AG04449 (cell line): ENCODE measurements at places on chromosomes 1 and 21.

- DNase-seq, result no peak
Observed at GRCh38 chr1:175537571-175537970, 205.8 kb downstream of the TNR start.

GRCh38 chr1:68497358-68497698 is 446 bp upstream of the DEPDC1 start:
- no peak for DNase-seq

DNA sequence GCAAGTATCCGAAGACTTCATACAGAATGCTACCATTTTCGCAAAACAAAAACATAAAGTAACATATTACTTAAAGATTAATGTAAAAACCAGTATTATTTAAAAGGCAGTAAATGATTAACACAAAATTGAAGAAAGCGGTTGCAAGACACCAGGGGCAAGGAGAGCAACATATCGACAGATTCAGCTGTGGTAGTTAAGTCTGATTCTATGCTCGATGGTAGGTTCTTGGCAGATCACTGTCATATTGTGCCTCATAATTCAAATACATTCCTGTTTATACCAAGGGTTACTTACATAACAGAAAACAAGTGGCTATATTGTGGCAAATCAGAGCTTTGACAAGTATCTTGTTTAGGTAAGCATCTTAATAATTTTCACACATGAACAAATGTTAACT is 37.7 kb downstream of the NRIP1 start:
- DNase-seq, result no peak

DNA sequence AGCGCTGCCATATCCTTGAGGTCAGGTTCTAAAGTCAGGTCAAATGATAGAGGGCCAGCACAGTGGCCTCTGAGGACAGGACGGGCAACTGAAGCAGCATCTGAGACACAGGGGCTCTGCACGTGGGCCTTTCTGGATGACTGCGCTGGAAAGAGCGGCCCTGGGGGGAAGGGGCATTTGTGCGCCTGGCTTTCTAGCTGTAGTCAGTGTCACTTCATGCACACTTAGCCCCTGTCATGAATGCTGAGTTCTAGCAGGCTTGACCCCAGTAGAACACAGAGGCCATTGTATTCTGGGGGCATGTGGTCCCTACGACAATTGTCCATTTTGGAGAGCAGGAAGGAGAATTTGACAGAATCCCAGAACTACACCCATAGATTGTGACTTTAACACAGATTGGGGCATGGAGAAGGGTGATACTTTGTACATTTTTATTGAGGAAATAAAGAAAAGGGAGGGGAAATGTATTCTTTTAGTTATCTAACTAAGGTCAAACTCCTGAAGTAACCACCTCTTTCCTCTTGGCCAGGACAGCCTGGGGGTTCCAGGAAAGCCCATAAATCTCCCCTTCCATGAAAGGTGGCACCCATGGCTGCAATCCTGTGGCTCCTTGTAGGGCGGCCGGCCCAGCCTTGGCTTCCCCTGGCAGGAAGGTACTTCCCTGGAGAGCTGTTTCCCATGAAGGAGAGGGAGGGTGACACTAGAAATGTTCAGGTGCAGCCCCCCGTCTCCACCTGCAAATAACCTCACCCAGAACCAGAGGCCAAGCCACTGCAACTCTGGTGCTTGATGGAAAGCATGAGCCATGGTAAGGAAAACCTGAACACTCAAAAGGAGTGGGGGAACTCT is 34.4 kb downstream of the NTPCR start:
- DNase-seq, result no peak

DNA sequence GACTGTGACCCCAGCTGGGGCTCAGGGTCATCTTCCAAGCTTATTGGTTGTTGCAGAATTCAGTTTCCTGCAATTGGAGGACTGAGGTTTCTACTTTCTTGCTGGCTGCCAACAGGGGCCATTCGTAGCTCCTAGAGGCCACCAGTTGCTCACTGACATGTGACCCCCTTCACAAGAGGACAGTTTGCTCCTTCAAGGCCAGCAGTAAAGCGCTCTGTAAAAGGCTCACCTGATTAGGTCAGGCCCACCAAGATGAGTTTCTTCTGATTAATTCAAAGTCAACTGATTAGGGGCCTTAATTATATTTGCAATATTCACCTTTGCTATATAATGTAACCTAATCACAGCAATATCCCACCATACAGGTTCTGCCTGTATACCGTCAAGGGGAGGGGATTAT is 68.9 kb downstream of the SLC9A1 start:
- DNase-seq, result no peak

DNA sequence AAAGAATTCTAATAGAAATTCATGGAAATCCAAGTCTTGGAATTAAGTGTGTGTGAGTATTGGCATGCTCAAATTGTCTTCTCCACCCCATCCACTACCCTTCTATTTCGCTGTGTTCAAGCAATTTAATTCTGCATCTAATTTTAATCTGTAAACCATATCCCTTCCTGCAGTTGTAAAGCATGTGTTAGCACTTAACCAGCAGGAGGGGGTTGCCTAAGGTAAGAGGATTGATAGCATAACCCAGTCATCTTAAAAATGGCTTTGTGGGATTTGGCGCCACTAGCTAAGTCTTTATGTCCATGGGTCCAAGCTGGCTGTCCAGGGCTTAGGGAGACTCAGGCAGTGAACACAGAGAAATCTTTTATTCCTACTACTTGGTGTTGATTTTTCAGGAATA is 210.3 kb downstream of the PTPRC start:
- DNase-seq, result no peak

GRCh38 chr1:116164150-116164549 is 53.0 kb downstream of the MAB21L3 start:
- DNase-seq, result no peak

DNA sequence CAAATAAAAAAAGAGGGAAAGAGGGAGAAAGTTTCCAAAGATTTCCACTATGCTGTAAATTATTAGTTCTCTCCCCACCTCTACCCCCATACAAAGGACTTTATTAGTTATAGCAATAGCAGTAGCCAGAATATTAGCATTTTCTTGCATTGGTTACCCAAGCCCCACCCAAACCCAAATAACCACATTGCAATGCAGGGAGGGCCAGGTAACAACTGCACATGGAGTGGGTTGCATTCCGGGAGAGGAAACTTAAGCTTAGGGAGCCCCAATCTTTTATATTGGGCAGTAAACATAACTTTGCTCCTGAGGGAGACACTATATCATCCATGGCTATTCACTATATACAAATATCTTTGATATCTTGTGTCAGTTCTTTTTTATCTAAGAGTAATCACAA is 6.0 kb downstream of the ADIPOR1 start:
- DNase-seq, result no peak

DNA sequence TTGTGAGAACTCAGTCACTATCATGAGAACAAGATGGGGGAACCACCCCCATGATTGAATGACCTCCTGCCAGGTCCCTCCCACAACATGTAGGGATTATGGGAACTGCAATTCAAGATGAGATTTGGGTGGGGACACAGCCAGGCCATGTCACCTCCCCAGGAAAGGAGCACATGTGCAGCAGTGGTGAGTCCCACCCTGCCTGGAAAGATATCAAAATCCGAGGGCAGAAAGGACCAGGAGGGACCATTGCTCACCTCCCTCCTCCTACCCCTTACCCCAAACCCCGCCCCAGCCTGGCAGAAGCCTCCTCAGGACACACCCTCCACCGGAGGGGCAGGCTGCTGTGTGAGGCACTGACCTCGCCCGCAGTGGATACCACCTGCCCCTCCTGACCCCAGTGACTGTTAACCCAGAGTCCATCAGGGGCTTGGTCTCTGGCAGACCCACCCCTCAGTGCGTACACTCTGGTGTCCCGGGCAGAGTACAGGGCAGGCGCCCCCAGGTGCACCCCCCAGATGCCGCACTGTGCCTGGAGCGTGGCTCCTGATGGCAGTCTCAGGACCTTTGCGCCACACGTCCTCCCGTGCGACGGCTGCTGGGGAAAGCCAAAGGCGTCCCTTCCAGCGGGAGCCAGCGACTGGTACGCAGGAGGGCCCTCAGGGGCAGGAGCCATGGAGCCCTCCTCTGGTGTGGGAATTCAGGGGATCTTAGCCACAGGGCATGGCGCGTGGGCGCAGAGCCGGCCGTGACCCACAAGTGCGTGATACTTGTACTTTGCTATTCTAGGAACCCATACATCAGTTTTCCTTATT is 20.9 kb downstream of the PDXK start:
- DNase-seq, result no peak

GRCh38 chr1:9058465-9058864 is 11.0 kb downstream of the SLC2A5 start:
- DNase-seq, result no peak

DNA sequence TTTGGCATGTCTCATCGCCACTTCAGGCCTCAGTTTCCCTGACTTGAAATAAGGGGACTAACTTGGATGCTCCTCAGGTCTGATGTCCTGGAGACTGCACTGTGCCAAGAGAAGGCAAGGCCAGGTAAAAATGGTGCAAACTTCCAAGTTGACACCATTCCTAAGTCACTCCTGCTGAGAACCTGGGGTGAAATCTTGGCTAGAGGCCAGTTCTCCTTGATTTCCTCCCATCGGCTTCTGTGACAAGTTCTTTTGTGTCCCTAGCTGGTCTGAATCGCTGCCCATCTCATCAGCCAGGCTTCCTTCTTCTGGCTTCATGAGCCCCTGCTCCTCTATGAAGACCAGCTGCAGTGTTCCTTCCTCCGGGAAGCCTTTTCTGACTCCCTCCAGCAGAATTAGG is 48.6 kb upstream of the ID3 start:
- no peak for DNase-seq

DNA sequence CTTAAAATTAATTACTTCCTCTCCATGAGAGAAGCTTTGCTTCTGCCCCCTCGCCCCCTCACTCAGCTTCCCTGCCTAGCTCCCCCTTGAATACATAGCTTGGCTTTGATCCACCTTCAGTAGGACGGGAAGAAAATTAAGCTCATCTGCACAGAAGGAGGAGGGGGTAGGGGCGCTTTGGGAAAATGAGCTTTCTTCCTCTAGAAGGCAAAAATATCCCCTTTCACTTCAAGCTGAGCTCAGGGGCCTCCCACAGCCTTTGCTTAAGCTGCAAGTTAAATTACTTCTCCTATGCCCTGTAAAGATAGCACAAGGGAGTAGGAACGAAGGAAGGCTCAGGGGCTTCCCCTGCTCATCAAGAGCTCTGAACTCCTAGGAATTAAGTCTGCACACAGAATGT is 65.2 kb upstream of the GOLT1A start:
- no peak for DNase-seq

GRCh38 chr21:44740742-44741141 is 29.4 kb upstream of the TSPEAR start:
- no peak for DNase-seq

DNA sequence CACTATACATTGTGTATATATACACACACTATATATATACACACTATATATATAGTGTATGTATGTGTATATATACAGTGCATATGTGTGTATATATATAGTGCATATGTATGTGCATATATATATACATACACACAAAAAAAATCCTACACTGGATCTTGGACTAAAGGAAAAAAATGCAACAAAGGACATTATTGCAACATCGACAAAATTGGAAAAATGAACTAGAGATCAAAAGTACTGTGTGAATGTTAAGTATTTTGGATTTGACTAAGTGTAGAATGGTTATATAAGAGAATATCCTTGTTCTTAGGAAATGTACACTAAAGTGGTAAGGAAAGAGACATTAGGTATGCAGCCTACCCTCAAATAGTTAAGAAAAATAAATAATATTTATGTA is 36.5 kb downstream of the SMYD3 start:
- DNase-seq, result no peak

GRCh38 chr1:157090196-157090647 is 9.4 kb downstream of the ETV3L start:
- DNase-seq, result peak; percentile 60

- no peak for DNase-seq
Observed at GRCh38 chr21:44726826-44727225, 15.5 kb upstream of the TSPEAR start.

DNA sequence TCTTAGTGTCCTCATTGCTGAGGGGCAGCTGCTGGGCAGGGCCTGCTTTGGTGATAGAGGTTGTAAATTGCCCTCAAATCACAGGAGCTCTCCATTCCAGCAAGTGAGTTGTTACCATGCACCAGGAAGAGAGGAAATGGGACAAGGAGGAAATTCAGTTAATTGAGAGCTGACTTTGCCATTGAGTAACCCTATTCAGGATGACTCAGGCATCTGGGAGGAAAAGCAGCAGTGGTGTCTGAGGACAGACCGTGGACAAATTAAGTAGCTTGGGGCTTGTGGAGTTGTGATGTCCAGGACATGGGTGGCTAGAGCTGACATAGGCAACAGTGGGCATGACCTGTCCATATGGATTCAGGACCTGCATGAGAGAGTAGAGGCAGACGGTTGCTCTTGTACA is 5.9 kb downstream of the ARHGEF10L start:
- no peak for DNase-seq

DNA sequence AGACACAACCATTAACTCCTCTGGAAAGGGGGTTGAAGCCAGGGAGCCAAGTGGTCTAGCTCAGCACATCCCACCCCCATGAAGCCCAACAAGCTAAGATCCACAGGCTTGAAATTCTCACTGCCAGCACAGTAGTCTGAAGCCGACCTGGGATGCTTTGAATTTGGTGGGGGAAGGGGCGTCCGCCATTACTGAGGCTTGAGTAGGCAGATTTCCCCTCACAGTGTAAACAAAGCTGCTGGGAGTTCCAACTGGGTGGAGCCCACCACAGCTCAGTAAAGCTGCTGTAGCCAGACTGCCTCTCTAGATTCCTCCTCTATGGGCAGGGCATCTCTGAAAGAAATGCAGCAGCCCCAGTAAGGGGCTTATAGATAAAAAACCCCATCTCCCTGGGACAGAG is 193.5 kb downstream of the GPATCH2 start:
- no peak for DNase-seq

DNA sequence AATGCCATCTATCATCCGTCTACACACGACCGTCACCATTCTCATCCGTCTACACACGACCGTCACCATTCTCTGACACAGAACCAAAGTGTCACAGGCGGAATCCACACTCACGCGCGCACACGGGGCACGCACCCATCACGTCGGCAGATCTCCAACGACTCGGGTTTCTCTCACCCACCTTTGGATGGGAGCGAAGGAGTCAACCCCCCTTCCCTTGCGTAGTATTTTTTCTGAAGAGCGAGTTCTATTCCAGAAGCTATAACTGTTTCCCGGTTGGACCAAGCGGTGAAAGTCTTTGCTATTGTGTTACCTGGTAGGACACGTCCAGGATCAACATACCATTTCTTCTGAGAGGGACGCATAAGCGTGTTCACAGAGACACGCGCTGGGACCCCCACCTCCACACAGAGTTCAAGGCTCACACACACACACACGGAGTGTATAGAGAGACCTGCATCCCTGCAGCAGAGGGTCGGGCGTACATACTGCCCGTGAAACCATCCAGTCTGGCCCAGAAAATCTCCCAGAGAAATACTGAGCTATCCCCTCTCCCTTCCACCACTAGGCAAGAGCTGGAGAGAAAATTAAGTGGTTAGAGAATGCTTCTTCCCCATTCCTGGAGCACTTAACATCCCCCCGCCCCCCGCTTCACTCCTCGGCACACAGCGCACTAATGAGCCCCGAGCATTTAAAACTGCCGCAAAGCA is 741 bp downstream of the DUSP10 start:
- DNase-seq, result no peak
